ENCODE measurements at places on chromosomes 5 and 9.
A peak's percentile ranks its signal among the peaks of the same experiment; 100 is the strongest.

DNA sequence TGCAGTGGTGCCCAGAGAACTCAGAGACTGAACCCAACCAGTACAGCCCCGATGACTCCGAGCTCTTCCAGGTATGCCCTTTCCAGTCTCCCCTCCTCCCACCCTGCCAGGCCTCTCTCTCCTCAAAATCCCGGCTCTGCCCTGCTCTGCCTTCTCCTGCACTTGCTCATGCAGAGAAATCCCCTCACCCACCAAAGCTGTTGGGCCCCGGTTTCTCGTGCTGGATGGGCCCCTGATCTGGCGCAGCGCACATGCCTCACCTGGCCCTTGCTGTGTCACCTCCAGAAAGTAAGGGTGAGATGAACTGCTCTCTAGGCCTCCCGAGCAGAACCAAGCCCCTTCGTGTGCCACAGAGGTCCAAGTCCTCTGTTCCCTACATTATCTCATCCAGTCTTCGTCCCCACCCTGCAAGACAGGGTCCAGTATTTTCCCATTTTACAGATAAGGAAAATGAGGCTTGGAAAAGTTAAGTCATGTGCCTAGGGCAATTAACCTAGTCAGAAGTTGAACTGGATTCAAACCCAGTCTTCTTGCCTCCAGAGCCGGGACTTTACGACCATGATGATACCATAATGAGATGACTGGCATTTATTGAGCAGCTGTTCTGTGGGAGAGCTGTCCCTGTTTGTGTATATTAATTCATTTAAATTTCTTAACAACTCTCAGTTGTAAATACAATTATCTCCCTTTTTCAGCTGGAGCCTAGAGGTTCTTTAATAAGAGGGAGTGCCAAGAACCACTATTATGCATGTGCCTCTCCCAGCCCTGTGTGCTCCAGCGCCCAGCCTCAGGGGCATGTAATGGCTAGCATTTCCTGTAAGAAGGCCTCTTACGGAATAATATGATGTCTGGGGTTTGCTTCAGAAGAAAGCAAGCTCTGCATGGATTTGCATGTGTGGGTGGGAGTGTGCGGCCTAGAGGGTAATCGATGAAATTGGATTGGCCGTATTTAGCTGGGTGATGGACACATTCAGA is 90.7 kb downstream of the PPARGC1B start:
- no peak for DNase-seq

GRCh38 chr5:177195307-177195952 is 61.9 kb downstream of the NSD1 start:
- DNase-seq = no peak

GRCh38 chr5:4058899-4059298 is 463.3 kb downstream of the IRX1 start:
- no peak for DNase-seq

- no peak for DNase-seq
Measured at GRCh38 chr9:136875155-136875554, 9.0 kb upstream of the EDF1 start.

DNA sequence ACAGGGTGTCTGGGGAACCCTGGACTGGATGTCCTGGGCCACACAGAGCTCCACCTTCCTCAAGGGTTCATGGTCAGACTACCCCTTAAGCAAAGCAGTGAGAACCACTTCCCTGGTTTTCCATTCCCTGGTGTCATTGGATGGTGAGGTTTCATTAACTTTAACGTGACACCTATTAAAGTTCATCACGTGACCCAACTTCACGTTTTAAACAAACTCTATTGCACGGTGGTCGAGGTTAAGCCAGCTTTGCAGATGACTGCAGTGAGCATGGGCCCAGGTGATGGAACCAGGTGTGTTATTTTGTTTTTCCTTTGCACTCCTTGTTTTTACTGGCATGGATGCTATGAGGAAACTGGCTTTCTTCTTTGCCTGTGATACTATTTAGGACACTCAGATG is 385.7 kb upstream of the IRX1 start:
- no peak for DNase-seq

GRCh38 chr9:130089141-130089540 is 35.4 kb downstream of the GPR107 start:
- DNase-seq = no peak

DNA sequence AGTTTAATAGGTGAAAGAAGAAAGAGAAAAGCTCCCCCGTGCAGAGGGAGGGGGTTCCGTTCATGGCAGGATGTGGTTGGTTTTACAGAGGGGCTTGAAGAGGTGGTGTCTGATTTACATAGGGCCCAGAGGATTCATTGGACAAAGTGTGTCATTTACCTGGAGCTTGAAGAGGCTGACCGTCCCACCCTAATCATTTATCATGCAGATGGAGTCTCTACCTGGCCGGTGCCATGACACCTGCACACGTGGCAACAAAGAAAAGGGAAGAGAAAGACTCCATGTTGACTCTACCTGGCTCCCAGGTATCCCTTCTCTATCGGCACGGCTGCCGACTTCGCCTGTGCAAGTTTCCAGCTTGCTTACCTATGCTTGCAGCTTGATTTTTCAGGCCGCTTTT is 35.3 kb upstream of the PRRC2B start:
- no peak for DNase-seq

- no peak for DNase-seq
Measured at GRCh38 chr9:135512904-135513303, 8.3 kb upstream of the LCN1 start.

DNA sequence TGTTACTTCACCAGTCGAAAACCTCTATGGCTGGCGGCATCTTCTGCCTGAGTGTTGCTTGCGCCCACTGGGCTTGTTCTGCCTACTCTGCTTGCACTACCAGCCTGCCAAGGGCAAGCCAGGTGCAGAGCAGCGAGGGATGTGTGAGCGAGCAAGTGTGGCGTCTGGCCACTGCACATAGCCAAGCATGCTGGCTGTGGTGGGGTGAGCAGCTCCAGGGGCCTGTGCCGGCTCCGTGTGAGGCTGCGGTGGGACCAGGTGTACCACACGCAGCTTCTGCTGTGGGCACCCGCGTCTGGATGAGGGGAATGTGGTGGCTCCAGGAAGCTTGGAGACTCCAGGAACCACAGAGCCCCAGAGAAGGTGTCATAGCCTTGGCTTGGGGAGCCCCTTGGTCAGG is 51.4 kb downstream of the GTF3C4 start:
- no peak for DNase-seq

- DNase-seq = no peak
Measured at GRCh38 chr5:177478711-177479646, 5.5 kb upstream of the DBN1 start.

GRCh38 chr5:94778299-94778698 is 159.8 kb downstream of the SLF1 start:
- DNase-seq = no peak

GRCh38 chr5:7425830-7426229 is 29.9 kb downstream of the ADCY2 start:
- DNase-seq = no peak

GRCh38 chr9:130138791-130139190 is 33.4 kb upstream of the NCS1 start:
- DNase-seq = no peak

DNA sequence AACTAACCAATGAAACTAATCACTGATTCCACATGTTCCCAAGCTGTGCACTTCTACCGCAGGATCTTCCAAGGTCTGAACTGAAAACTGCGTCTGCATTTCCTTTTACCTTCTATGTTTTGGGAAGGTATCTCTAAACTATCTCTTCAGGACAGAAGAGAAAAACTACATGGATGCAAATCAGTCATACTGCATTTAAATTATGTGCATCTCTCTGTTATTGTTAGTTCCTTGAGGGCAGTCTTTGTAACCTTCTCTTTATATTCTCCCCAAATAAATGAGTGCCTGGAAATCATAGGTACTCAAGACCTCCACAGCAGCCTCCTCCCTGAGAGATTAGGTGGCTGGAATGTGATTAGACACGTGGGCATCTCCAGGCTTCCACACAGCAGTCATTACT is 17.1 kb downstream of the MTX3 start:
- DNase-seq = no peak

- DNase-seq = no peak
Measured at GRCh38 chr5:96690861-96691260, 28.7 kb downstream of the CAST start.

DNA sequence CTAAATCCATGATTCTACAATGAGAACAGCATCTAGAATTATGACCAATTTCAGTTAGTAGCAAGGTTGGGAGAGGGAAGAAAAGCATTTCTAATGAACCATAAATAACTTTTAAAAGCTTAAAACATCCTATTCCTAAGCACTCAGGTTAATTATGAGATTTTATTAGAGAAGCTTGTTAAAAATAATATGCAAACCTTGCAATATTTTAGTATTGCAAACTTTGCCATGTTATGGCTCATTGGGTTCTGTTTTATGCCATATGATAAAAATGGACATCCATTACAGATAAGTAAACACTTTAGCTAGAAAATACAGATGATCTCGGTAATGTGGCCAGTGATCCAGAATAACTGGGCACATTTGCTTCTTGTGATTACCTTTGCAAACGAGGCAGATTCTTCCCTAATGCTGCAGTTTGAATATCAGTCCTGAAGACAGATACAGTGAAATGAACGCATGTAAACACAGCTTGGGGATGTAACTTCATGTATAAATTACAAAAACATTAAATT is 447.0 kb downstream of the PLK2 start:
- DNase-seq = no peak

DNA sequence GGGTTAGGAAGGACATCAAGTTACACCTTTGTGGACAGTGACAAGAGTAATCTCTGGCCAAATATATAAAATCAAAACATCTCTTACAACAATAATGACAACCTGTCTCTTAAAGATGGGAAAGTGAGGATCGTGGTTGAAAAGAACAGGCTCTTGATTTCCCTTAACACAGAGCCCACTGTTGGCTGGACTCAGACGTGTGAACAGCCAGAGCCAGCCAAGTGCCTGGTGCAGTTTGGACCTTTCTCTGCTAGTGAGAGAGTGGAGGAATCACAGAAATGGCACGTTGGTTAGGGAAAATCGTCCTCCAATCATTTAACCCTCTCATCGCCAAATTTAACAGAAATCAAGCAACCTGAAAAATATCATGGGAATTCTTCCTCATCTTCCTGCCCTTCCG is 131.3 kb downstream of the GNA14 start:
- no peak for DNase-seq

DNA sequence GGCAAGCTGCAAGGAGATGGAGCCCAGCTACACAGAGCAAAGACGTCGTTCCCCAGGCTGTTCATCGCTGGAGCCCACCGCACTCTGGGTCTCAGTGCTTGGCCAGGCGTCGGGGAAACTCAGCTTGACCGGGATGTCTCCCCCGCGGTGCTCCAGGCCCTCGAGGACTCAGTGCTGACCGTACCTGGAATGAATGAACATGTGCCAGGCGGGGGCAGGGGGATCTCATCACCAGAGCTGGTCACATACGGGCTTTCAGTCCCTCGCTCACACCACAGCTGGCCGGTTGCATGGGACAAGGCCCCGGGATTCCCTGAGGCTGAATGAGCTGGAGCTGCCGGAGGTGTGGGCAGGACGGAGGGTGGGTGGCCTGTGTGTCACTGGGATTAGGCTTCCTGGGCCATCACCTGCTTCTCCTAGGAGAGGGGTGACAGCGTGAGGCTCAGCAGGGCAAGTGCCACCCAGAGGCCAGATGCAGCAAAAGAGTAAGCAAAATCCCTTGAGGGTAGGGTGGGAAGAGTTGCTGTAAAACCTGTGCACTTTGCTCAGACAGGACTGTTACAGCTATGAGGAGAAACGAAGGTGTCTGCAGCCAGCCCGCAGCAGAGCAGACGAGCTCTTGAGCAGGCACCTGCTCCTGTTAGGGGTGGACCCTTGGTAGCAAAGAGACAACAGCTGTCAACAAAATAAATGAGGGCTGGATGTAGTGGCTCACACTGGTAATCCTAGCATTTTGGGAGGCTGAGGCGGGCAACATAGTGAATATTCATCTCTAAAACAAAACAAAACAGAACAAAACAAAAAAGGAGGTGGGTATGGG is 70.7 kb upstream of the RAPGEF1 start:
- DNase-seq = no peak

- no peak for DNase-seq
Measured at GRCh38 chr5:131999441-132000240, 11.8 kb downstream of the ACSL6 start.

DNA sequence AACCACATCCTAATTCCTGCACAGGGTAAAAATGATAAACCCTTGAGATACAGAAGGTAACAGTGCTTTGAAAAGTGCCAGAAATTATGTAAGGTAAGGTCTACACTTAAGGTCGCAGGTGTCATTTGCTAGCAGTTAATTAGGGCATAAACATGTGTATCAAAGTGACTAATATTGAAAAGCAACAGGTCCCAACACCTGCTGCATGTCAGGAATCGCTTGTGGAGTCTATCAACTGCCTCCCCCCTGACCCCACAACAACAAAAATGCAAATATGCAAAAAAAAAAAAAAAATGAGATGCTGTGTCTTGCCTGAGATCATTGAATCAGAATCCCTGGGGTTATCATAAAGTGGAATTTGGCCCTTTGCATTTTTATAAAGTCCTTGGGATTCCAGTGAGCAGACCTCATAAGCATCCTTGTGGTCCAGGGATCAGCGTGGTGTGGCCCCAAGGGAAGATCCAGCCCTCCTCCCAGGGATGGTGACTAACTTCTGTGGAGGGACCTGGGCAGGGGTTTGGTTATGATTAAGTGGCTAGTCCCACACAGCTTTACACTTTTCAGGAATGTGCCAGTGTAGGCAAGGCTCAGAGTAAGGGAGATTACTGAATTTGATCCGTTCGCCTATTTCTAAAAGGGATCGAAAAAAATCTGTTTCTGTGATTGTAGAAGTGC is 92.5 kb upstream of the TNFSF8 start:
- no peak for DNase-seq

GRCh38 chr5:103562453-103563157 is at the start of gene NUDT12:
Gene NUDT12 (minus strand): TSS chr5:103562789. CDS start chr5:103560248, 2,541 bp downstream.
- DNase-seq = peak; percentile 7

GRCh38 chr5:71533615-71534014 is 53.5 kb upstream of the MCCC2 start:
- DNase-seq = no peak

- DNase-seq = no peak
Measured at GRCh38 chr5:134127376-134127861, 12.9 kb downstream of the TCF7 start.

DNA sequence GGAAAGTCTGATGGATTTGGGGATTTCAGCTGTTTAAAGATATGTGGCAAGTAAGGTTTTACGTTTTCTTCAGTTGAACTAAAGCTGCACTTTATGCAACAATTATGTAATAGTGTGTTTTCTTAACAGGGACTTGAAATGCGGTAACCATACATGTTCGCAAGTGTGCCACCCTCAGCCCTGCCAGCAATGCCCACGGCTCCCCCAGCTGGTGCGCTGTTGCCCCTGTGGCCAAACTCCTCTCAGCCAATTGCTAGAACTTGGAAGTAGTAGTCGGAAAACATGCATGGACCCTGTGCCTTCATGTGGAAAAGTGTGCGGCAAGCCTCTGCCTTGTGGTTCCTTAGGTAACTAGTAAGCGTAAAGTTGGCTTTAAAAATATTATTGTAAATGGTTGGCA is 28.5 kb downstream of the NFX1 start:
- DNase-seq = no peak

DNA sequence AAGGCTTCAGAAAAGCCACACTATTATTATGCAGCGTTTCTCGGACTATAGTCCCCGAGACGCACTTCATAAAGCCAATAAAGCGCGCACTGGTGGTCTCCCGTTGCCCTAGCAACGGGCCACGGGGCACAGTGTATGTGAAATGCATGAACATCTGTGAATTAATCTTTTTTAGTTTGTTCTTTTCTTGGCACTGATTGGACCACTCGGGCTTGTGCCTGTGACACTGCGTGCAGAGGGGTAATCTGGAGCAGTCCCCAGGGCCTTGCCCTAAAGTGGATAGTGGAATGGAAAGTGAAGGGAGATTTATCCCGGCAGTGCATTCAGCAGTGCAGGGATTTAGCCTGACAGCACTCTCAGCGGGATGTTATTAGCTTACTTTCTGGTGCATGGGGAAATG is 92.1 kb downstream of the TLE4 start:
- DNase-seq = no peak

GRCh38 chr9:112174965-112175795 is at the start of gene SUSD1:
Gene SUSD1 (minus strand): TSS chr9:112175297. CDS start chr9:112175235, 62 bp downstream.
- no peak for DNase-seq

All from activated naive CD4-positive, alpha-beta T cell (primary cell).